ENCODE measurements at places on chromosomes 11 and 22. TPM values are rescaled to one million over a fixed set of nuclear protein-coding genes. Genes with fewer than 3 reads are reported as not detected.
A peak's percentile ranks its signal among the peaks of the same experiment; 100 is the strongest.

Gene CBL
- 9.7 TPM for total RNA-seq

DNA sequence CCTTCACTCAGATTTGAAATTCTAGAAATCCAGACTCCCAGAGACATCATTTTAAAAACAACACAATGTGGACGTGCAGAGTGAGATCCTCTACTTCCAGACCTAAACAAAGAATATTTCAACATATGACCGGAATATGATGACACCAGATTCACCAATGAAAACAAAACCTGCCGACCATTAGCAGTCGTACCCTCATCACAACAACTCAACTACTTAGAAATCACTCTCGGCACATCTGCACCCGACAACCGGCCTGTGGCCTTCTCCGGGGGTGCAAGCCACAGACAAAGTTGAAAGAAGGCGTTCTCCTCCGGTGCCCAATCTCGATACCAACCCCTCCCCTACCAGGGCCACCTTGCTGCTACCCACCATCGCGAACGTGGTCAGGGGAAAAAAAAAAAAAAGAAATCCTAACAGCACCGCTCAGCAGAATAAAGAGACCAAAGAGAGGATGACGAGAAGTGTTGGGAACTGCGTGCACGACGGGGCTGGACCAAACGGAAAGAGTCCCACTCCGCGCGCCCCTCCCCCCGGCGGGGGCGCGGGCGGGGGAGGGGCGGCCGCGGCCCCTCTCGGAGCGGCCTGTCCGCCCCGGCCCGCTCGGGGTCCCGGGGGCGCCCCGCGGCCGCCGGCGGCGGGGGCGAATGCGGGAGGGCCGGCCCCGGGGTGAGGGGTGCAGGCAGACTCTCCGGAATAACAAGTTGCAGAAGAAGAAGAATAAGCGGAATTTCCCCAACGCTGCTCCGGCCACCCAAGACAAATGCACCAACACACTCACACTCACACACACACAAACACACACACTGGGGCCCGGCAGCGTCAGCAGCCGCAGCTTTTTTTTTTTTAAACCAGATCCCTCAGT lies 1.7 kb downstream of the PHF21A start:
- peak; percentile 89 for DNase-seq
- no peaks in the 10 kb centered on the region for H3K27me3 ChIP-seq
- peak overlapping the region; percentile 81 for H3K27ac ChIP-seq
- peaks cover 20% of the 10 kb centered on the region for H3K4me1 ChIP-seq

GRCh38 chr22:36439481-36440271 lies 41.8 kb downstream of the TXN2 start:
- H3K4me1 ChIP-seq, result peaks cover 24% of the 10 kb centered on the region
- no peaks in the 10 kb centered on the region for H3K36me3 ChIP-seq
- no peak overlapping the region for H3K4me3 ChIP-seq
- DNase-seq, result peak; percentile 99
- no peaks in the 10 kb centered on the region for H3K27me3 ChIP-seq

GRCh38 chr11:26527685-26528084 lies 44.4 kb downstream of the MUC15 start:
- no peak overlapping the region for H3K4me3 ChIP-seq
- DNase-seq, result no peak
- no peaks in the 10 kb centered on the region for H3K4me1 ChIP-seq
- no peaks in the 10 kb centered on the region for H3K36me3 ChIP-seq
- no peaks in the 10 kb centered on the region for H3K27me3 ChIP-seq

Gene RIMBP3C
- 0.29 TPM for total RNA-seq

DNA sequence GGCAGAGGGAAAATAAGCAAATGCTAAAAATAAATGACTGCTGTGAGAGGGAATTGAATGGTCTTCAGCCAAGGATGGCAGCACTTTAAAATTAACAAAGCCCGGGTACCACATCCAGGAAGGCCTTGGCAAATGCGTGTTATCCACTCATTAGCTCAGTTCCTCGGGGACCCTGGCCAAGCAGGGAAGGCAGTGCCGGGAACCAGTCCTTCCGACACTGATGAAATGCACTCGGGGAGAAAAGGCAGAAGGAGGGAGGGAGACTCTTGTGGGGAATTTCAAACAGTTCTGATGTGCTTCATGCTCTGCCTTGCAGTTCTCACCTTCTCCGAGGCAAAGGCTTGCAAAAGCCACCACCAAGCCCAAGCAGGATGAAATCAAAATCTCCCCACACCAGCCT lies 38.3 kb downstream of the CLPB start:
- H3K27ac ChIP-seq, result no peak overlapping the region
- H3K4me1 ChIP-seq, result peaks cover 3% of the 10 kb centered on the region
- H3K4me3 ChIP-seq, result no peak overlapping the region
- no peaks in the 10 kb centered on the region for H3K36me3 ChIP-seq
- no peak for DNase-seq

- no peak for DNase-seq
- no peaks in the 10 kb centered on the region for H3K27me3 ChIP-seq
- H3K4me1 ChIP-seq, result no peaks in the 10 kb centered on the region
- H3K36me3 ChIP-seq, result no peaks in the 10 kb centered on the region
- H3K4me3 ChIP-seq, result no peak overlapping the region
These were observed 245.8 kb downstream of the KIRREL3 start for GRCh38 chr11:126754591-126755426.

- peaks cover 82% of the 10 kb centered on the region for H3K36me3 ChIP-seq
- H3K27ac ChIP-seq, result peak overlapping the region; percentile 2
- H3K27me3 ChIP-seq, result no peaks in the 10 kb centered on the region
- DNase-seq, result peak; percentile 57
- H3K4me3 ChIP-seq, result no peak overlapping the region
These were observed 65.9 kb downstream of the MED15 start for GRCh38 chr22:20573176-20573832.

DNA sequence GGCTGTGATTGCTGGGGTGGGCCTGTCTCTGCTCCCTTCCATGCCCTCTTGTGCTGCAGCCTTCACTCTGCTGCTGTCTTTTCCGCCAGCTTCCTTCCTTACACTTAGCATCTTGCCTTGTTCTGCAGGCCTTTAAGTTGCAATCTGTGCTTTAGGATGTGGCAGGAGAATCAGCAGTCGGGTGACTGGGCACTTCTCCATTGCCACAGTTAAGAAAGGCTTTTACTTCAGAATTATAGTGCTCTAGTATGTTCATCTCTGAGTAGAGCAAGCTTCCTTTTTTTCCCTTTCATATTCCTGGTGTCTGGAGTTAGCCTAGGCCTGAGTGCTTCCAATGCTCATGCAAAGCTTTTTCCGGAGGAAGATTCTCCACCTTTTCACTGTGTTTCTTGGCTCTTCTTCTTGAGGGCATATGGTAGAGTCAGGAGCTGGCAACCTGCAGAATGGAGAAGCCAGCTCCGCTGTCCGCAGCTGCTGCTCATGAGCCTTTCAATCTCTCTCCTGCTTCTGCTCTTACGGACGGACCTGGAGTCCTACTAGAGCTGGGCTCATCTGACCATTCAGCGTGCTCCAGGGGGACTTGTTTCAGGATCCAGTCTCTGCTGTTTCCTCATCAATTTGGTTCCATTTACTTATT lies 20.2 kb downstream of the PPP6R2 start:
- DNase-seq, result no peak
- peaks cover 13% of the 10 kb centered on the region for H3K4me1 ChIP-seq
- no peaks in the 10 kb centered on the region for H3K27me3 ChIP-seq
- no peak overlapping the region for H3K4me3 ChIP-seq
- H3K27ac ChIP-seq, result no peak overlapping the region

Gene SLC29A2
- total RNA-seq, result 0.29 TPM

- no peak overlapping the region for H3K4me3 ChIP-seq
- H3K27ac ChIP-seq, result no peak overlapping the region
- H3K4me1 ChIP-seq, result peaks cover 26% of the 10 kb centered on the region
- DNase-seq, result no peak
- no peaks in the 10 kb centered on the region for H3K27me3 ChIP-seq
- peaks cover 28% of the 10 kb centered on the region for H3K36me3 ChIP-seq
These were observed 29.0 kb upstream of the ADORA2A start for GRCh38 chr22:24398409-24398808.

Gene LRRC10B
- under 0.01 TPM for total RNA-seq

Gene HEPN1
- not detected for total RNA-seq

Measured in osteoblast (primary cell).